AML-193 (cell line): ENCODE measurements at places on chromosomes 6 and 20.

DNA sequence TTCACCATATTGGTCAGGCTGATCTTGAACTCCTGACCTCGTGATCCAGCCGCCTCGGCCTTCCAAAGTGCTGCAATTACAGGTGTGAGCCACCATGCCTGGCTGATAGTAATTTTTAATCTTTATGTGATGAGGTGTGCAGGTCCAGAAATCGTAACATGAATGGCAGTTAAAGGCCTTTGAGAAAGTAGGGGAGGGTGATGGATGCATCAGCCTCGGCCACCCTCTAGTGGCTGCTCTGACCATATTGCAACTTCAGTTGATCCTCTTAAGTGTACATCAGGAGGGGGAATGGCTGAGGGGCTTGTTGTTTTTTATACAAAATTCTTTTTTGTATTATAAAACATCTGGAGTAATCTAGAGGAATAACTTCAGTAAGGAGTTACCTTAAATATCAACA lies 193.0 kb downstream of the ZFAND3 start:
- DNase-seq: peak; percentile 69

DNA sequence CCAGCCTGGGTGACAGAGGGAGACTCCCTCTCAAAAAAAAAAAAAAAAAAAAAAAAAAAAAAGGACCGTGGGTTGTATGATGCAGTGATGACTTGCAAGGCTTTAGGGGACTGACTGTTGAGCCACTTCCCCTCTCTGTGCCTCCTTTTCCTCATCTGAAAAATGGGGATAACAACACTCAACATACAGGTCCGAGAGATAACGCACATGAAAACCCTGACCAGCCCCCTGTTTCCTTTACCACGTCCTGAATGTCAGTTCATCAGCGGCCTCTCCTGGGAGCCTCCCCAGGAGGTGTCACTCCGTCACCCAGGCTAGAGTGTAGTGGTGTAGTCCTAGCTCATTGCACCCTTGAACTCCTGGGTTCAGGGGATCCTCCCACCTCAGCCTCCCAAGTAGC lies 3.9 kb downstream of the SLA2 start:
- DNase-seq: no peak

DNA sequence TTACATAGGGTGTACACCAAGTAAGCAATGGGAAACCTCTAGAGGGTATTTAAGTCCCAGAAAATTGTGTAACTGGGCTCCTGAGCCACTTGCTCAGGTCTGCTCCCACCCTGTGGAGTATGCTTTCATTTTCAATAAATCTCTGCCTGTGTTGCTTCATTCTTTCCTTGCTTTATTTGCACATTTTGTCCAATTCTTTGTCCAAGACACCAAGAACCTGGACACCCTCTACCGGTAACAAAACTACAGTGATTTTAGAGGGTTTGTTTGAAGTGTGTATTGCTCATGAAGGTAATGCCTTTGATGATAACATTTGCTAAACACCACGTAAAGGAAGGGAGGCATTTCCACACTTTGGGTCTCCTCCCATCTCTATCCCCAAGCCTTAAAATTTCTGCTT lies 46.2 kb downstream of the MYB start:
- no peak for DNase-seq

- no peak for DNase-seq
Observed at GRCh38 chr6:158033751-158034702, 52.4 kb downstream of the SYNJ2 start.

DNA sequence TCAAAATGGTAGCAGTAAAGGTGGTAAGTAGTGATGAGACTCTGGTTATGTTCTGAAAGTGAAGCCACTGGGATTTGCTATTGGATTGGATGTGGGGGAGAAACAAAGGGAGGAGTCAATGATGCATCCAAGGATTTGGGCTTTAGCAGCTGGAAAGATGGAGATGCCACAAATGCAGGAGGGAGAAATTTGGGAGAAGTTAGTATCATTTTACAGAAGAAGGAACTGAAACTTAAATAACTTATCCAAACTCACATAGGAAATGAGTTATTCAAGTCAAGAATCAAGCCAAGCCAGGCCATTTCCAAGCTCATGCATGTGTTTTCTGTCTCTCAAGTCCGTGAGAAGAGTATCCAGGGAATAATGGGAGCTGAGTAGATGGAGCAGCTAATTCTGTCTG lies 155.1 kb upstream of the TNFAIP3 start:
- DNase-seq: no peak

GRCh38 chr20:4864311-4864752 lies 137.0 kb downstream of the SLC23A2 start:
- DNase-seq: no peak

- no peak for DNase-seq
Observed at GRCh38 chr6:33195304-33196165, 3.3 kb upstream of the COL11A2 start.

DNA sequence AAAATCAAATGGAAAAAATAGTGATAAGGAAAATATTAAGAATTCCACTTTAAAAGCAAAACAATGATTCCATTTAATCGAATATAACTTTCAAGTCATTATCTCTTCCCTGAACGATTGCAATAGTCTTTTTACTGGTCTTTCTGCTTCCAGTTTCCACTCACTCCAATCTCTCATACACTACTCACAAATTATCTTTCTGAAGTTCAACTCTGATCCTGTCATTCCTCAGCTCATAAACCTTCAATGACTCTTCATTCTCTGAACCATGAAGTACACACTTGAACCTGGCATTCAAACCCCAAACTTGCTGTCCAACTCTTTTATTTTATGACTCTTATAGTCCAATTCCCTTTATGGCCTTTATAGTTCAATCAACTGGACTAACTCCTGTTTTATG lies 304.1 kb upstream of the TCF21 start:
- no peak for DNase-seq

DNA sequence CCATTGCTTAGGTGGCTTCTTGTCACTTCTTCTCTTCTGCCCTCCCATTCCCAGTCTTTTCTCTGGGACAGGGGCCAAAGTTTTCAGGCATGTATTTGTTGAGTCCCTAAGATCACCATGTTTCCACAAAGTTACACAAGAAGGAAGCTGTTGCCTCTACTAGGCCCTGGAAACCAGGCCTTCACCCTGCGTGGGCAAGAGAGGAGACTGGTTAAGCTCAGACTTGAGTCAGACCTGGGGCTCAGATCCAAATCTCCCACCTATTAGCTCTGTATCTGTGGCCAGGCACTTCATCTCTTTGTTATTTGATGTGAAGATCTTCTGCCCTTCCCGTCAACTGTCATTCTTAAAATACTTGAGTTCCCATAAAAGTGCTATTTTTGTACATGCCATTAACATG lies 154.6 kb downstream of the SASH1 start:
- DNase-seq: no peak

- DNase-seq: no peak
Observed at GRCh38 chr20:61896058-61896961, 169.4 kb downstream of the TAF4 start.

- peak; percentile 32 for DNase-seq
Observed at GRCh38 chr20:48750941-48751635, 76.7 kb downstream of the PREX1 start.
